ENCODE measurements at places on chromosomes 3 and 15.

DNA sequence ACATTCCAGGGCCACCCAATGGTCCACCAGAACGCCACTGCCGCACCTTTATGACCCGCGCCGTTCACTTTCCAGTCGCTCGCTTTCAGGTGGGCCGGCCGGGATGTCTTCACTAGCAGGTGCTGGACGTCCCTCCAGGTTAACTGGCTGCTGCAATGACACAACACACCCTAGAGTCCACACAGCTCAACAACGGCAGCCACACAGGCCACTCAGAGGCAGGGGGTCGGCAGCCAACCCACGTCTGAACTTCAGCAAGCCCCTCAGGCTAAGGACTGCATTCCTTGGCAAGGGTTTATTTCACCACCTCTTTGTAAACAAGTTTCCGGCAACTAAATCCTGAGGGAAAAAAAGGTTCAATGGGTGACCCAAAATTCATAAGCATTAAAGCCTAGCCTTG is 89.2 kb upstream of the SNRPA1 start:
- no peak for DNase-seq

DNA sequence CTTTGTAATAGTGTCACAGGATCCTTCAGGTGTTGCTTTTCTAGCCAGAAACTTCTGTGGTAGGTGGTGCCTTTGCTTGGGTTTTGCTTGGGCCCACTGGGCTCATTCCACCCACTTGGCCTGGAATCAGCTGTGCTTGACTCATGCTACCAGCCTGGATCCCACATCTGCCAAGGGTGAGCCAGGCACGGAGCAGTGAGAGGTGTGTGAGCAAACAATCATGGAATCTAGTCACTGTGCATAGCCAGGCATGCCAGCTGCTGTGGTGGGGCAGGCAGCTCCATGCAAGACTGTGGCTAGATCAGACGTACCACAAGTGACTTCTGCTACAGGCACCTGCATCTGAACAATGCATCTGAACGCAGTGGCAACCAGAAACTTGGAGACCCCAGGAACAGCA is 275.9 kb downstream of the UBE2E2 start:
- DNase-seq: no peak

- DNase-seq: no peak
Observed at GRCh38 chr15:38042707-38043445, 108.4 kb downstream of the TMCO5A start.

DNA sequence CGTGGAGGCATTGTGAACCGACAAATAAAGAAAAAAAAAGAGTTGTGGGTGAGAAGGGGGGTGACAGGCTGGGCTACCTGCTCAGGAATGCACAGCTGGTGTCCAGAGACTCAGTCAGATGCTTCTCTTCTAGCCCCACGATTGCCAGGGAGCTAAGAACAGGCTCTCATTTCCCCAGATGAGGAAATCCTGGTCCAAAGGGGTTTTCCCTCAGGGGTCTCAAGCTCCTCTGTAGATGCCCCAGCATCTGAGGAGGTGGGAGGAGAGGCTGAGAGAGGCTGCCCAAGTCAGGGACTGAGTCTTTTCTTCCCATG is 35.5 kb downstream of the BNC1 start:
- no peak for DNase-seq

DNA sequence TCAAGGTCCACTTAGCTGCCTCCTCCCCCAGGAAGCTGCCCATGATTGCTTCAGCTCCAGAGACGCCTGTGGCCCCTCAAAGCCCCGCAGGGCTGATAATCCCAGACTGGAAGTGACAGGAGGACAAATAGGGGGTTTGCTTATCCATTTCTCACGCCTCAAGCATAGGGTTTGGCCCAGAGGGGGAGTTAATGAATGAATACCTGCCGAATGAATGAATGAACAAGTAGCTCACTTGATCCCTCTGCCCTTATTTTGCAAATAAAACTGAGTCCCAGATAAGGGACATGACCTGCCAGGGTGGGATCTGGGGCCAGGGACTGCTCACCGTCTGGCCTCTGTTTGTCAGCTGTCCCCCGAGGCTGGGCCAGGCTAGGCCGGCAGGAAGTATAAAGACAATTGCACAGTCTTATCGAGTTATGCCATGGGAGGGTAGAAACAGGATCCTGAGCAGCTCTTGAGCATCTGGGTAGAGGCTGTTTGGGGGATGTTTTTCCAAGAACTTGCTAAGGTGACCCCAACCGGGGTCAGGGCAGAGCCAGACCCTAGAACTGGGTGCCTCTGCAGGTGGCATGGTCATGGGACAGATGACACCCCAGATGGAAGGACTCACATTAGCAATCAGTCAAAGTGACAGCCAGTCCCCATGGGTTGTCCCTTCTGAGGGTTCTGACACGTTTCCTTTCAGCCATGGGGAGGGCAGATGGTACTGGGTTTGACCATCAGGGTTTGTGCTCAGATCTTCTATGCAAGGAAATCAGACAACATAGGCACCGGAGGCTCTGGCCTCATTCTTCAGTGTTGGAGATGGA is 45.0 kb downstream of the IQSEC1 start:
- no peak for DNase-seq

GRCh38 chr3:194534243-194534642 is 47.4 kb upstream of the ATP13A3 start:
- no peak for DNase-seq

DNA sequence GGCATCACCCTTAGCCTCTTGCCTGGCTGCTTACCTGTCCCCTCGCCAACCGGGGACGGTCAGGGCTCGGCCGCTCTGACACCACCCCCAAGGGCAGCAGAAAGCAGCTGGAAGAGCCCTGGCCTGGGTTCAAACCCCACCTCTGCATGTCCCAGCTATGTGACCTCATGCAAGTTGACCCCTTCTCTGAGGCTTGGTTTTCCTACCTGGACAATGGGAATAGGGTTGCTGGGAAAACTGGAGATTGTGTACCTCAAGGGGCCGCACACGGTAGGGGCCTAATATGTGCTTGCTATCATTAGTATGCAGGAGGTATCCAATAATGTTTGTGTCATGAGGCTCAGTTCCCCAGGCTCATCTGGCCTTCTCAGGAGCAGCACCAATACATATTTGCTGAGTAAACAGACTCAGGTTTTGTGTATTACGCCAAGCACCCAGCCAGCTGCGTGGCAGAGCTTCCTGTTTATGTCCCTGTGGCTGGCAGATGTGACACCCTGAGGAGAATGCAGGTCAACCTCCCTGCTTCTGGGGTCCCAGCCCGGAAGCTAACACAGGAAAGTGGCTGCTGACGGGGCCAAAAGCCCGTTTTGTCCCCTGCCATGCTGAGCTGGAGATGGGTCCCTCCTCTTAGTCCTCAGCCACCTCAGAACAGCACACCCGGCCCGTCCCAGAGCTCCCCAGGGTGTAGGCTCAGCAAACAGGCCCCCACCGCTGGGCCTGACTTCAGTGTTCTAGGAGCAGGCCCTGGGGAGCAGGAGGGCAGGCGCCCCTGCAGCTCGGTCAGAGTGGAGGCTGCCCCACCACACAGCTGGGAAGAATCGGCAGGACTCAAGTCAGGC is 29.7 kb downstream of the PLXND1 start:
- peak; percentile 19 for DNase-seq

DNA sequence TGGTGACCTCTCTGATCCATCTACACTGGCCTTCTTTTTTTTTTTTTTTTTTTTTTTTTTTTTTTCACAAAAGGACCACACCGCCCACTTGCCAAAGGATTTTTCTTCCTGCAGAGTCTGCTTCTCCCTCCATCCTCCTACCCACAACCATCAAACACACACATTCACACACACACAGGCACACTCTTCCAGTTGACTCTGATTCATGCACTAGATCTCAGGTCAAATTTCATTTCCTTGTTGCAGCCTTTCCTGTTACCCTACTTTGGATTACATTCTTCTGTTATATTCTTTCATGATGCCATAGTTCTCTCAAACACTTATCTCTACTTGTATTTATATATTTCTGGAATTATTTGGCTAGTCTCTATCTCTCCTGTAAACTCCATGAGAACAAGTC is 133.9 kb downstream of the STAC start:
- no peak for DNase-seq
